ENCODE measurements at places on chromosomes 7 and 10. TPM values are rescaled to one million over a fixed set of nuclear protein-coding genes. Genes with fewer than 3 reads are reported as not detected.

Gene SLC13A1
- not detected for total RNA-seq

Gene NPFFR1
- not detected for total RNA-seq

GRCh38 chr10:4082861-4083260 is 297.9 kb upstream of the KLF6 start:
- no peak for DNase-seq

DNA sequence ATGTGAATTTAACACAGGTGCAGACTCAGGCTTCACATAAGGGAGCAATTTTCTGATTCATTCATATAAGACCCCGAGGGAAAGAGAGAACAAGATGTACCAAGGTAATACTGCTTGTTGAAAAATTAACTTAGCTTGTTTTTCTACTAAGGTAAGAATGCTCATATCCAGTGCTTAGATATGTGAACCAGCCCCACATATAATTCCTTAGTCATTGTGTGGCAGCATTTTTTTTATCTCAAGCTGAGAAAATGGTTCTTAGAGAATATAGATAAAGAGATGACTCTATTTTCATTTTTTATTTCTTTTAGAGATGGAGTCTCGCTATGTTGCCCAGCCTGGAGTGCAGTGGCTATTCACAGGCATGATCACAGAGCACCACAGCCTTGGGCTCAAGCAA is 121.8 kb upstream of the SEM1 start:
- no peak for DNase-seq

DNA sequence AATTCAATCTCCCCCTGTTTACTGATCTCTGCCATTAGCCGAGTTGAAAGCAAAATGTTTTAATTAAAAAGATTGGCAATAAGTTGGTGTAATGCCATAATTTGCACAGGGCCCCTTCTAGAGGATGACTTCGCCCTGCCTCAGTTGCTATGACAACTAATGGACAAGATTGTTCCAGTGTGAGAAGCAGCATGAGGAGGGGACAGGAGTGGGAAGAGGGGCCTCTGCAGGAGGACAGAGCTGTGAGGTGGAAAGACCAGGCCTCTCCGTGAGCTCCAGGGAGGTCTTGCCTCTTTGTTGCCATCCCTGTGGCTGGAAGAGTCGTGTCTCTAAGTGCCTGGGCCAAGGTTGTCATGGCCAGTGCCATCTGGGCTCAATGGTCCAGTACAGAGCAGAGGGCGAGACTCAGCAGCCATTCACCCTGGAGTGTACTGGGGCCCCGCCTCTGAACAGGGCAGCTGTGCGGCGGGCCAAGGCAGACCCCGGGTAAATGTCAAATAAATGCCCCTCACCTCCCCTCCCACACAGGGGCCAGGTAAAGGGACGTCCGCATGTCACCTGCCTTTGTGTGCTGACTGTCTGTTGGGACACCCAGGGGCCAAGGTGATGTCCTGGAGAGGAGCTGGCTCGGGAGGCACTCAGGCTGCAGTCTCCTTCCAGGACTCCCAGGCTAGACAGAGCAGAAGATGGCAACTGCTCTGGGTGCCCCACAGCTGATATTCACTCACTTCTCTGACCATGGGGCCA is 97.0 kb upstream of the RET start:
- no peak for DNase-seq

DNA sequence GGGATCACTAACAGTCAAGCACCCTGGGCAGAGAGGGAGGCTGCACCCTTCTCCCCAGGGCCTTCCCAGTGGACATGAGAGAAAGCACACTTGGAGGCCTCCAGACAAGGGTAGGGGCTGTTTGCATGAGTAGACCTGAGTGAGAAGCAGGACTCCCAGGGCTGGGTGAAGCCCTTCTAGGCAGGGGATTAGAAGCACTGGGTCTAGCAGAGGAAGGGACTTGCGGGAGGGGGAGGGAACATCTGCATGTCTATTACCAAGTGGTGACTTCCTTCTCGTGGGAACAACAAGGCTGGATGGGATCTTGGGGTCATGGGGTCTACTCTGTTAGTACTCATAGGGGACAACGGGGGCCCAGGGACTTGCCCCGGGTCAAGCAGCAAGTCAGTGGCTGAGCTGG is 67.8 kb downstream of the EMX2 start:
- DNase-seq = no peak

GRCh38 chr10:110349831-110350230 is 45.1 kb upstream of the SMNDC1 start:
- no peak for DNase-seq

DNA sequence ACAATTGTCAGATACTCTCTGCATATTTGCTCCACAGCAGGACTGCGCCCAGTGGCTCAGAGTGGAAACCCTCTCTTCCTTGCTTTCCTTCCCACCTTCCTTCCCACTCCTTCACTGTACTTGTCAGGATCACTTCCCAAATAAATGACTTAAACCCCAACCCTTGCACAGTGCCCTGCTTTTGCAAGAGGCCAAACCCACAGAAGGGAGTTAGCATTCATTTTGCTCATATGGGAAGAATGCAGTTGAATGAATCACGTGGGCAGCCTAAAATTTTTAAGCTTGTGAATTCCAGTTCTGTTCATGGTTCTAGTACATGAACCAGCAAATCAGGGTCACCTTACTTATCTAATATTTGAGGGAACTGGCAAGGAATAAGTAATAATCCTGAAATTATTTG is 47.7 kb upstream of the SFMBT2 start:
- no peak for DNase-seq
